Fibroblast of skin of right quadriceps (primary cell): ENCODE measurements at places on chromosomes 2 and 18.

DNA sequence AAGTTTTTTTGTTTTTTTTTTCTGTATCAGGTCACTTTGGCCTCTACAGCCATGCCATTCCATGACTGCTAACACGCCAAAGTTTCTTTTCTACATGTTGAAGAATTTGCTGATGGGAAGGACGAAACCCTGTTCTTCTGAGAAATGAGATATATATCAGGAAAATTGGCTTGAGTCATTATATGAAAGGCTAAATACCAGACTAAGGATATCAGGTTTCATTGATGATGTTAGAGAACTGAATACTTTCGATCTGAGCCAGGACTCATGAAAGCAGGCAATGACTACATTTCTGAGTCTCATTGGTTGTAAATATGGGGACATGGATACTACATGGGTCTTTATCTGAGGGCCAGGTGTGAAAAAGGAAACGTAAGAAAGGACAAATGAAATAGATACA is 181.4 kb downstream of the OSR1 start:
- peak; percentile 74 for DNase-seq

DNA sequence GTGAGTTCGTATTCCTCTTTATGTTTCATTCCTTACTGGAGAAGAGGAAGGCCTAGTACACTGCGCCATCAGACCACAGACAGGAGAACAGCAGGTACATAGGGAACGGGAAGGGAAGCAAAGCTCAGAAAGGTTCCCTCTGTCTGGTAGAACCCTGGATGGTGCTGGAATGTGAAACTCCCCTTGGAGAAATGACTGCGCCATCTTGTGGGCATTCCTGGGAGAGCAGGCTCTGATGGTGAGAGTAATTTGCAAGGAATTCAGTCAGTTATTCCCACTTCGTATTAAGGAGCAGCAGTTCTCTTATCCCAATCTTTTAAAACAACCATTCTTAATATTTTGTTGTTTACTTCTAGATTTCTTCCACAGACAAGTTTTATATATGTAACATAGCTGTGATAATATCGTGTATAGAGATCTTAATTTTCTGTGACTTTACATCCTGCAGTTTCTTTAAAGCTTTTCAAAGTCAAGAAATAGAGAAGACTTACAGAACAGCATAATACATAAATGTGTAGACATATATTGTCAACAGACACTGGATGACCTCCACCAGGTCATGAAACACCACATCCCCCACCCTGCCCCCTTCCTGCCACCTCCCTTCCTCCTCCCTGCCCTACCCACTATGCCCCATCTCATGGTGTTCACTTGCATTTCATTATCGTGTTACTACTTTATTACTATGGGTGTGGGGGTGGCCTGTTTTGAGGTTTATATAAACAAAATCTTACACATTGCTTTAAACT is 83.9 kb downstream of the ARHGEF4 start:
- DNase-seq: peak; percentile 55

DNA sequence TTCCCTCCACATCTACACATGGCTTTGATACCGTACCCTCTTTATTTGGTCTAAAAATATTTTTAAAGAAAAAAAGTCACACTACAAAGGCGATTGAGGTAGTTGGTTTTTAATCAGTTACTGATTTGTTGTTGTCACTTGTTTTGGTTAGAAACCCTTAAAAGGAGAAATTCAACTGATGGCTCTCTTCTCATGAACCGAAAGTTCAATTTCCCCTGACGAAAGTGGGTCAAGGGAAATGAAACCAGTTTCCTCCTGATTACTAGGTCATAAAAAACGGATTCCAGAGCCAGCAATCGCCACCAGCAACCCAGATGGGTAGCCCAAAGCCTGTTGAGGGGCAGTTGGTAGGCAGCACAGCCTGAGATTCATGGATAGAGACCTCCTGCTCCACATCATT is 63.2 kb downstream of the DLGAP1 start:
- no peak for DNase-seq

GRCh38 chr18:76252880-76253279 is 242.2 kb downstream of the ZNF516 start:
- DNase-seq: no peak

GRCh38 chr18:61334491-61334850 is 1.2 kb downstream of the CDH20 start:
- no peak for DNase-seq

DNA sequence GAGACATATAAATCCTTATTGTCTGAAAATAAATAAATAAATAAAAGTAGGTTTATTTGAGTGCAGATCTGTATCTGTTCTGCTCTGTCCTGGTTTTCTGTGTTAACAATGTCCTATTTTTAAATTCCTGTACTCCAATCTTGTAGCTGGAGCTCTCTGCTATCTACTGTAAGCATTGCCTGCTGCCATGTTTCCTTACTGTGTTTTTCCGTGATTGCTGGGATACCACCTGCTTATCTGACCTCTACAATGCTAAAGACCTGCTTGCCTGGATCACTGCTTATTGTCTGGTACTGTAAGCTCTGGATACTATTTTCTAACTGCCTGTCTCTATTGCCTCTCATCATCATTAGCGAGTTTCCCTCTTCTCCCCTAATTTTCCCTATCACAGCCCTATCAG is 11.6 kb downstream of the PTPN4 start:
- no peak for DNase-seq

DNA sequence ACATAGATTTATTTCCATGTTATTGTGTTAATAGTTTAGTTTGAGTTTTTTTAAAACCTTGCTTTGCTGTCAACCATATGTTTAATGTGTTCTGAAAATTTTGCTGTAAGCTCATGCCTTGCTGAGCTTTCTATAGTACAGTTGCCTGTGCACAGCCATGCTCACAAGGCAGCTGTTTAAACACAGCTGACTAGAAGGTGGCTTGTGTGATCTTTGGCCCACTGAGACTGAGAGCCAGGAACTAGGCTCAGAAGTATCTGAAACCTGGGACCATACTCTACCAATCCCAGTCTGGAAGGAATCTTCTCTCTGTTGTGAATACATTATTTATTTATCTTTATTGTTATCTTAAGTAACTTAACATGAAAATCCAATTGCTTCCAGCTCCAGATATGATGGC is 350.5 kb downstream of the KIAA1328 start:
- no peak for DNase-seq

- no peak for DNase-seq
Measured at GRCh38 chr18:9290156-9290555, 44.4 kb upstream of the TWSG1 start.

GRCh38 chr18:61817086-61817485 is 75.7 kb downstream of the RNF152 start:
- no peak for DNase-seq

GRCh38 chr2:60886991-60887390 is 5.6 kb downstream of the REL start:
- no peak for DNase-seq

DNA sequence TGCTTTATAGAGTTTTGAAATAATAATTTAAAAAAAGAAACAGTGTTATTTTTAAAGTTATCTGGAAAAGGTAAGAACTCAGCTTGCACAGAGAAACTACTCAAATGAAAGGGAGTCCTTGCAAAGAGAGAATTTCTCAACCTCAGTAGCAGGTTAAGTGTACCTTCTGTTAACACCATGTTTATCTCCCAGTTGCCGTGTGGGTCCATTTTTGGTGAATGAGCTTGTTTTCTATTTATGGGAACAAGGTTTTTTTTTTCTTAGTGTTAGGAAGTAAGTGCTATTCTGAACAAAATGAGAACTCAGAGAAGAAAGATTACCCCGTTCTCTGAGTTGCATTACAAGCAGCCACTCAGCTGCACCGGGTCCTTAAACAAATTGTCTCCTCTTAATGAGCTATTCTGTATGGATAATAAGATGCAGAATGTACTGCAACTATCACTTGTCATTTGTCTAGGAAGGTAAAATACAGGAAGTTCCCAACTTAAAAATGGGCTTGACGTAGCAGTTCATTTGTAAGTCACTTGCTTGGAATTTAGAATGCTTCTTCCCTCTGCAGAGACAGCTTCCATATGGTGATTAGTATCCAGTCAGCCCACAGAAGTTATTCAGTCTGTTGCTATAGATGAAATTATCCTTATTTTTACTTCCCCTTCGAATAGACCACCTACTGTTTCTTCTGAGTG is 74.9 kb downstream of the LTBP1 start:
- peak; percentile 76 for DNase-seq

- DNase-seq: no peak
Measured at GRCh38 chr2:32838418-32838817, 108.3 kb upstream of the LTBP1 start.

DNA sequence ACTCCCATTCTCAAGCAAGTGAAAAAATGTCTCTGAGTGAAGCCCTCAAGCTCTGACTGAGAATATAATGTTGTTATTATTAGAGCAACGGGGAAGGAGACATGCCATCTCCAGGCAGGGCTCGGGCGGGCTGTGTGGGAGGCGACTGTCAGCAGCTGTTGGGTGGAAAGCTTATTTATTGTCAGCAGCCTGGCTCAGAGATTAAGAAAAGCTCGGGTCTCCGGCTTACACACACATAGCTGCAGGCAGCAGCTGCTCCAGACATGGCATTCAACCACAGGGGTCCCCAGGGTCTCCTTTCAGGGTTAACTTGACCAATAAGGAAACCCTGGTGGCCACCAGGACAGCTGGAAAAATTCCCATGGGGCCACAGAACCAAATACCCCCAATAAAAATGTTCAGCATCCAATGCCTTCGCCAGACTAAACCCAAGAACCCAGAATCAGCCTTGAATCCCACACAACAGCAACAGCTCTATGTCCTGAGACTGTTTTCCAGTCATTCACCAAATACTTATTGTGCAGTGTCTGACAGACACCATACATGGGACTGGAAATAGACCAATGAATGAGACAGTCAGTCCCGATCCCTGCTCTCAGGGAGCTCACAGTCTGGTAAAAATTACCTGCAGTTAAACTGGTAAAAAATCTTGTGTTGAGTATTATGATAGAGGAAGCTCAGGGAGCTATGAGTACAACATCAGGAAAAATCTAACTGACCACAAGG is 70.5 kb upstream of the RTN4 start:
- DNase-seq: peak; percentile 90

DNA sequence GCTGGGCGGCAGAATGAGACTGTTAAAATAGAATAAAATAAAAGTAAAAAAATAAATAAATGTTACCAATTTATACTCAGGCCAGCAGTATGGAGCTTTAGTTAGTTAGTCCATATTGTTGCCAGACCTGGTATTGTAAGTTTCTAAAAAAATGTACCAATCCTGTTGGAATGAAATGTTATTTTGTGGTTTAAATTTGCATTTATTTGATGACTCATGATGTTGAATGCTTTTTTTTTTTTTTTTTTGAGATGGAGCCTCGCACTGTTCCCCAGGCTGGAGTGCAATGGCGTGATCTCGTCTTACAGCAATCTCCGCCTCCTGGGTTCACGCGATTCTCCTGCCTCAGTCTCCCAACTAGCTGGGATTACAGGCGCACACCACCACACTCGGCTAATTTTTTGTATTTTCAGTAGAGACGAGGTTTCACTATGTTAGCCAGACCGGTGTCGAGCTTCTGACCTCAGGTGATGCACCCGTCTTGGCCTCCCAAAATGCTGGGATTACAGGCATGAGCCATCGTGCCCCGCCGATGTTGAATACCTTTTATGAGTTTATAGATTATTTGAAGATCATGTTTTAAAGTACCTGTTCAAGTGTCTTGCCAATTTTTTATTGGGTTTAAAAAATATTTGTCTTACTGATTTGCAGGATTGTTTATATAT is 5.7 kb upstream of the PTPRN start:
- peak; percentile 30 for DNase-seq

DNA sequence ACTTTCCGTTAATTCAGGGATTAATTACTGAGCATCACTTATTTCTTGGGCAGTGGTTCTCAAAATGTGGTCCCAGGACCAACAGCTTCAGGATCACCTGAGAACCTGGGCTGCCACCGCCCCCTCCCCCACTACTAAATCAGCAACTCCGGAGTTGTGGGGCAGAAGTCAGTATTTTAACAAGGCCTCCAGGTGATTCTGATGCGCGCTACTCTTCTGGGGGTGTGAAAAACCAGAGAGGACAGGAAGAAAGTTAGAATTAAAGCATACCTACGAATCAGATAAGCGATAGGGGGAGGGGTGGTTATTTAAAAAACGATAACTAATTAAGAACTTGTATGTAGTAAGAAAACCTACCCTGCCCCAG is 319 bp downstream of the ZSCAN30 start:
- DNase-seq: no peak

GRCh38 chr2:3487432-3487831 is 31.9 kb downstream of the ADI1 start:
- DNase-seq: no peak

GRCh38 chr2:197972587-197972986 is 168.2 kb downstream of the PLCL1 start:
- no peak for DNase-seq
